ENCODE measurements at places on chromosomes 3 and 15. TPM values are rescaled to one million over a fixed set of nuclear protein-coding genes. Genes with fewer than 3 reads are reported as not detected.
A peak's percentile ranks its signal among the peaks of the same experiment; 100 is the strongest.

DNA sequence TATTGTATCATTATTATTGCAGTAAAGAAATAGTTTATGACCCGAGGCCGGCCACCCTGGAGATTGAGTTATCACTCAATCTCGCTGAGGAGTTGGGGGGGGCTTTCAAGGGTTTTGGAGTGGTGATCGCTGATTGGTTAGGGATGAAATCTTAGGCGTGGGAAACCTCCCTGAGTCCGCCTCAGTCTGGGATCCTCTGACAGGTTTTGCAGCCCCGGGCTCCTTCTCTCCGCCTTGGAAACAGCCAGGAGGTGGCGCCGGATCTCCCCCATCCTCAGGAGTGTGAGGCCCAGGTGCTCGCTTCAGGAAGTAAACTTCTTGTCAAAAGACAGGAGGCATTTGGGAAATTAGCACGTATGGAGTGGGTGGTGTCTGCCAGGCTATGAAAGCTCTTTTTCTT is 41.1 kb upstream of the SEC61A1 start:
- no peak for DNase-seq

- no peak for DNase-seq
Measured at GRCh38 chr3:136135039-136135802, 60.9 kb downstream of the MSL2 start.

- no peak for DNase-seq
Measured at GRCh38 chr15:58161436-58161930, 23.3 kb downstream of the AQP9 start.

KLF15 gene
- polyA plus RNA-seq: 0.10 TPM

SERINC4 gene
- polyA plus RNA-seq: not detected

GRCh38 chr3:14434498-14435151 is 32.2 kb downstream of the SLC6A6 start:
- DNase-seq: no peak

GPR171 gene
- 0.75 TPM for polyA plus RNA-seq

- DNase-seq: peak; percentile 64
Measured at GRCh38 chr3:49013738-49014660, 4.4 kb downstream of the DALRD3 start.

GRCh38 chr15:47756872-47757271 is 39.6 kb downstream of the SEMA6D start:
- no peak for DNase-seq

DNA sequence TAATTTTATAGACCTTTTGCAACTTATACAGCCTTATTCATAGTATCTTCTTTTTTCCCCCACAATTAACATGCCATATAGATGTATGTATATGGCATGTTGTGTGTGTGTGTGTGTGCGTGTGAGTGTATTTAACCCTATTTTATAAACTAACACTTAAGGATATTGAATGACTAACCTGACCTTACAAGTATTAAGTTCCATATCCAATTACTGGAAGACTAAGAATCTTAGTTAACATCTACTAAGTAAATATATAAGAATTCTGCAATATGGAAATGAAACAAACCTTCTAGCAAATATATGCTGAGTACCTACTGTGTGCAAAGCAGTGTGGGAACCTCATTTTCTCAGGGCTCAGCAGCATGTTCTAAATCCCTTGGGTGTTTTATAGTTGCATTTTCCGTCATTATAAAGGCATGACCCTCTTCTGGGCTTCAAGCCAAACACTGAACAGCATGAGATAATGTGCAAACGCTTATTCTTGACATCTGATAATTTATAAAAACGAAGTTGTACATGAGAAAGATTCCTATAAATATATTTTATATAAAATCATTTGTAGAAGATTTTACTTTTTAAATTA is 105.5 kb downstream of the NLGN1 start:
- no peak for DNase-seq

FBXO40 gene
- polyA plus RNA-seq: not detected

DNA sequence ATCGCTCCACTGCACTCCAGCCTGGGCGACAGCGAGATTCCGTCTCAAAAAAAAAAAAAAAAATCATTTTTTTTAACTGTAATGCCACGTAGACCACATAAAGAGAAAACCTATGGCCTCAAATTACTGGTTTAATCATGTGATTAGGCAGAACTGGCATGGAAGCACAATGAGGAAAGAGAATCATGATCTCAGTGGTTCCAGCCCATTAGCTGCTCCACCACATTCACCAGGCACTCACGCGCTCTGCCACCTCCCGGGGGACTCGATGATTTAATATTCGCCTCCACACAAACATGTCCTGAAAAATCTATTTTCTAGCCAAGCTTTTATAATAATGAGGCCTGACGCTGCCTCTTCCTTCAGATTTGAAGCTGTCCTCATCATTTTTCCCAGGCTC is 204.7 kb downstream of the TBL1XR1 start:
- DNase-seq: no peak

- DNase-seq: no peak
Measured at GRCh38 chr3:119595639-119596334, 1.9 kb upstream of the PLA1A start.

HYAL1 gene
- polyA plus RNA-seq: not detected

DNA sequence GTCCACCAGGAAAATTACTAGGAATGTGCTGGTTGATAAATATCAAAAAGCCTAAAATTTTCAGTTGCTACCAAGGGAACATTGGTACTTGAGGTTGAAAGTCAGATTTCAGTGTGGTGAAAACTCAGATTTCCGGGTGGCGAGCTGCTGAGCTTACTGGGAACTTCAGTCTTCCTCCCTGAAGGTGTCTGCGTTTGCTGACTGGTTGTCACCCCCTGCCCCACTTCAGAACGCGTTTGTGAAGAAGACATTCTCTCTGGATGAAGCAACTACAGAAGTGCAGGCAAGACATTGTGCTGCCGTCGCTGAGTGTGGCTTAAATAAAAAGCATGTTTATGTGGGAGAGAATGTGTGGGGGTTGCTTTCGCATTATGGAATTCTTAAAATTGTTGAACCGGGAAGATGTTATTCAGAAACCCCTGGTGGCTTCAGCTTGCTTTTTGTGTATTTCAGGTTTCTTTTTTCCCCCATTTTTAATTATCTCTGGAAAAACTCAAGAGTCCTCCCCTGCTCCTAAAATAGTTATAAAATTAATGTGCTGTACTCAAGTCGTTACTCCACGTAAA is 7.1 kb downstream of the FAM81A start:
- no peak for DNase-seq

DNA sequence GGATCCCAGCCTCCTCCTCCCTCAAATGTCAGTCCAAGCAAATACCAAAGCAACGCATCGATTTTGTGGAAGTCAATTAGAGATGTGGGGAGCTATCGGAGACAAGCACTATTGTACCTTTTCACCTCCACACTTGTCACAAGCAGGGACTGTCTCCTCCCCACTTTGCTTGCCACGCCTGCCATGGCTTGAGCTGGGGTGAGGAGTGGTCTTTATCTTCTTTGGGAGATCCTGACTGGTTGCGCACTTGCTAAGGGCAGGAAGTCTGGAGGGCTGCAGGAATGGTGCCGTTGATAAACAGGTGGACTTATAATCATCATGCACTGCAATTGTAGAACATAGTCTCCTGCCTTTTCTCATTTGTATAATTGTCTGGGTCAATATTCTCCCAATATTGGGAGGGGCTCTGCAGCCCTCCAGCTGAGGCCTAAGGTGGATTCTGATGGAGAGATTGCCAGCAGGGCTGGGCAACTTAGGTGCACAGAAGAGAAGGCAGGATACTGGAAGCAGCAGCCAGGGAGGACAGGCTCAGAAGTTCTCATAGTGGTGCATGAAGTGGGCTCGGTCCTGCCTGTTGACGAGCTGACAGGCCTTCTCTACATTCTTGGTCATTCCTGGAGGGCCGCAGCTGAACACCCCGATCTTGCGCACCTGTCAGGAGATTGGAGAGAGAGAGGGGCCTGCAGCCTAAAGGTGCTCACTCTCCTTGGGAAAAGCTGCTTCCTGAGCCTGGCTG is 20.2 kb downstream of the DUOX2 start:
- no peak for DNase-seq

RLBP1 gene
- polyA plus RNA-seq: not detected

GRCh38 chr3:105851176-105851575 is 17.6 kb downstream of the CBLB start:
- DNase-seq: peak; percentile 43

DNA sequence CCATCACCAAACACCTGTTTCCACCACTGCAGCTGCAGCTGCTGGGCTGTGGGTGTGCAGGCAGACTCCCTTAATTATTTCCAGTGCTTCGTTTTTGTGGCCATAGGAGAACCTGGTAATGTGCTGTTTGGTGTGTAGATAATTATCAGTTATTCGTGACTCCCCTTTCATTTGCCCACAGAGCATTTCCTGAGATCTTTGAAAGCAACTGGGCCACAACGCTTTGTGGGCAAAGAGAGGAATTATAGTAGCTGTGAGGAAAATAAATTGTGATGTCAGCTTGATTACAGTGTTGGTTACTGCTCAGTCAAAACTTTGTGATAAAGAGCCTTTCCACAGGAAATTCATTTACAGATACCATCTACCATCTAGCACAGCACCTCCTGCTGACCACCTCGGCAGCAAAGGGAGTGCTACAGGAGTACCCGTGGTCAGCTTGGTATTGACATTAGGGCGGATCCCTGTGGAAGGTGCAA is 193.3 kb upstream of the SLCO3A1 start:
- no peak for DNase-seq

DNA sequence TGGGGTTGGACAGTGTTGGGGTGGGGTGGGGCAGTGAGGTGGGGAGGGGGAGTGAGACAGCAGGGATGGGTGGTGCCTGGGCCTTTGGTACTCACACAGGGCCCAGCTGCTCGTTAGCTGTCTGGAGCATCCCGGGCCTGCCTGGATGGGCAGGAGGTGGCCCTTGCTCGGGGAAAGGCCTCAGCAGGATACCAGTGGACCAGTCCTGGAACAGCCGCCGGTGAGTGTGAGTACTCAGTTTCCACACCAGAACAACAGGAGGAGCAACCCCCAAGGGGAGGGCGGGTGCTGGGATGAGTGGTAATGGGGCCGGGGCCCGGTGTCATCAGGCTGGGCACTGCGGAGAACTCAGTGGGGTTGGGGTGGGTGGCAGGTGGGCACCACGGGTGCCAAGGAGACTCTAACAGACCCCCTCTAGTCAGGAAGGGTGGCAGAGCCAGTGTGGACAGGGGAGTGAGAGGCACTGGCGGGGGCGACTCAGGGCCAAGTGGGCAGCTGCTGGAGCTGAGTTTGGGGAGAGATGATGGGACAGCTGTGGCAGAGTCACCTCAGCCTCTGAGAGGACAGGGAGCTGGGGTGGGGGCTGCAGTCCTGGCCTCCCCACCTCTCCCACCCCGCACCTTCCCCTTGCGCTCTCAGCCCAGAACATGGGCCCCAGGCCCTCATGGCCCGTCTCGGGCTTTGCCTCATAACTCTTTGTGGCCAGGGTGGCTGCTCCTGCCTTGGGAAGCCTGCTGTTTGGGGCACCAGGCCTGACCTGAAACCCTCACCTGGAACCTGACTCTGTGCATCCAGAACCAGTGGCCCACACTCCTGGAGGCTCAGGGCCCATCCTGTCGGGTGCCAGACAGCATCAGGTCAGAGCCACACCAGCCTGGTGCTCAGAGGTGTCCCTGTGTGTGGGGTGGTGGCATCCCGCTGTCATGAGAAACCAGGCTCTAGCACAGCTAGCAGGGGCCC is 52.1 kb upstream of the PRR23E start:
- DNase-seq: no peak

AMT gene
- 51.1 TPM for polyA plus RNA-seq

DNA sequence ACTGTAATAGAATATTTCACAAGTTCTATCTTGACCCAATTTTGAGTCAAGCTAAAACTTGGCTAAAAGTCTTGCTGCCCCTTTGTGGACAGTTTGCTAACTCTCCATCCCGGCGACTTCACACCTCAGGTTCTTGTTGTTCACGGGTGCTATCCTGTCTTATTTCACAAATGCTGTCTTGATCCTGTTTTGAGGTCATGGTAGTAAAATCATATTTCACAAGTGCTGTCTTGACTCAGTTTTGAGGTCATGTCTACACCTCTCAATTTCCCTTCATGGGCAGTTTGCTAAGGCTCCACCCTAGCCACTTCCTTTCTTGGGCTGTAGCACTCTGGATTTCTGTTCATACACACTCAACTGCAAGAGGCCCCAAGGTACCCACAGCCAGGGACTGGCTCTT is 45.0 kb upstream of the GK5 start:
- no peak for DNase-seq

- no peak for DNase-seq
Measured at GRCh38 chr3:116811754-116812153, 102.2 kb downstream of the TUSC7 start.

DNA sequence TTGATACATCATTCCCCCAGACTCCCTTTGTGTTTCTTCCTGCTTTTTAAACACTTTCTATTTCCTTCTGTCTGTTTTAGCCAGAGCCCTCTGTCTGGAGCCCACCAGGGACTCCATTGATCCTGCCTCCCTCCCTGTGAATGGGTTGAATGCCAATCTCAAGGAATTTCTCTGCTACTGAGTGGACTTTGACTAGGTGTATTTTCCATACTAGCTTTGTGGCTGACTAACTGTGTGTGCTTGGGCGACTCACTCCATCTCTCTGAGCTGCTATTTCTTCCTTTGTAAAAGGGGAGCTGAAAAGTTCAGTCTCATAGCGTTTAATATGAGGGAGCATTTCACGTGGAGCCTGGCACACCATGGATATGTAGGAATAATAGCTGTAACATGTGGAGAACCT is 98.8 kb downstream of the EEFSEC start:
- DNase-seq: no peak

GRCh38 chr3:138469874-138470273 is 35.5 kb downstream of the ESYT3 start:
- DNase-seq: no peak

MINDY2 gene
- 2.3 TPM for polyA plus RNA-seq

GRCh38 chr3:94004301-94004910 is 24.0 kb downstream of the STX19 start:
- DNase-seq: peak; percentile 64

DNA sequence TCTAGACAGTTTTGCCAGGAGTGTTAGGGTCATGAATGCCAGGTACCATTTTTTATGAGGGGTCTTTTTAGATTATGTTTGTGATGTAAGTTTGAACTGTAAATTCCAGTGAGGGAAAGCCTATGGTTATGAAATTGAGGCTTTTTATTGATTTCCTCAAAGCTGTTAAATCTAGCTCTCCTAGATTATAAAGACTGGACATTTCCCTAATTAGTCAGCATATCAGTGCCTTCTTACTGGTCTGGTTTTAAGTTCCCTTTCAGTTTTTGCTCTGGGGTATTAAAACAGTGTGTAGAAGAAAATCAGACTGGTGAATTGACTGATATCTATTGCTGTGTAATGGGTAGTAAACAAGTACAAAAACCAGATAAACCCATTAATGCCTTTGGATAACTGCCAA is 39.2 kb downstream of the LRRC49 start:
- DNase-seq: no peak

MAPKBP1 gene
- 14.1 TPM for polyA plus RNA-seq

DNA sequence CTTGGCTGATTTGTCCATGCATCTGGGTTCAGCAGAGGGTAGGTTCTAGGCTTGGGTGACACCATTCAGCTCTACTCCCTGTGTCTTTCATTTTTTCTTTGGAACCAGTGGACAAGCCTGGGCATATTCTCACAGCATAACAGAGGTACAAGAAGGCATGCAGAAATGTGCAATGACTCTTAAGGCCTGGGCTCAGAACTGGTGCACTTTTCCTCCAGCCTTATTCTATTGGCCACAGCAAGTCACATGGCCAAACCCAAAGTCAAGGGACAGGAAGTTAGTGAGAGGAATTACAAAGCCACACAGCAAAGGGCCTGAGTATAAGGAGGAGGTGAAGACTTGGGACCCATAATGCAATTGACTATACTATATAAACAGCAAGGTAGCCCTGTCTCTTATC is 200.9 kb upstream of the CTDSPL start:
- no peak for DNase-seq

SELENOK gene
- polyA plus RNA-seq: 181 TPM

LEKR1 gene
- polyA plus RNA-seq: 0.94 TPM

GRCh38 chr3:192844836-192845525 is 72.7 kb downstream of the MB21D2 start:
- no peak for DNase-seq

SCN11A gene
- polyA plus RNA-seq: 0.07 TPM

GRCh38 chr3:191762323-191762960 is 301.5 kb downstream of the PYDC2 start:
- DNase-seq: no peak
